ENCODE measurements at places on chromosomes 12 and 14. TPM values are rescaled to one million over a fixed set of nuclear protein-coding genes. Genes with fewer than 3 reads are reported as not detected.

Gene EP400
- total RNA-seq, result 10.6 TPM

Gene HNF1A
- total RNA-seq, result not detected

Gene A2M
- not detected for total RNA-seq

Gene EGLN3
- 18.0 TPM for total RNA-seq

Gene POTEM
- not detected for total RNA-seq

Gene SLC4A8
- total RNA-seq, result 0.28 TPM

Gene PSMC1
- total RNA-seq, result 151 TPM

Gene SNRPF
- total RNA-seq, result 27.5 TPM

Gene PAX9
- total RNA-seq, result 12.0 TPM

Gene CEP128
- 4.9 TPM for total RNA-seq

Gene GPR68
- total RNA-seq, result 1.3 TPM

Gene CAPZA3
- total RNA-seq, result not detected

Gene EPS8
- 12.7 TPM for total RNA-seq

Gene GPRC5D
- total RNA-seq, result not detected

Gene EML5
- 0.51 TPM for total RNA-seq

Gene ACSS3
- total RNA-seq, result not detected

Gene TGM1
- 229 TPM for total RNA-seq
